ENCODE measurements at places on chromosomes 3 and 15.

GRCh38 chr15:80154336-80154735 lies 1.5 kb downstream of the FAH start:
- DNase-seq: no peak

DNA sequence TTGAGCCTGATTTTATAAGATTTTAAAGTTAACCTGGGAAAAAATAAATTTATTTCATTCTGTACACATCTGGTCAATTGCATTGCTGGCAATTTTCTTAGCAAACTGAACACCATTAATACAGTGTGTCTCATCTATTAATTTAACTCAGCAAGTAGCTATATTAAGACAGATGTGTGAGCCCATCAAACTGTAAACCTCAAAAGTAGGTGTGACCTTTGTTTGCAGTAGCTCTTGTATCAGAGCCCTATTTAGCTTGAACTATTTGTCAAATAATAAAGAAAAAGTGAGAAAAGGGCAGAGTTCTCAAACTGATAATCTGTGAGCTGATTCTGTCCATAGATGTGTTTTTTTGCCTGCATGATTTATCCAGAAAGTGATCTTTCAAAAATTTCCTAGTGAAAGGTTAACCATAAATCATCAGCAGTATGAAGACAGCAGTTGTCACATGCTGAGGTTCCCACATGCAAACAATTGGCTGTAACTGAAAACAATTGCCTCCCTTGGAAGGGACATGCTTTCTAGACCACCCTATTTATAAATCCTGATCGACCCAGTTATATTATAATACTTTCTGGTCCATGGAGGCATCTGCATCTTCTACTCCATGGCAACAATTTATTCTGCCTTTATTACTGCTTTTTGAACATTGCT lies 646.5 kb downstream of the NSUN3 start:
- no peak for DNase-seq

DNA sequence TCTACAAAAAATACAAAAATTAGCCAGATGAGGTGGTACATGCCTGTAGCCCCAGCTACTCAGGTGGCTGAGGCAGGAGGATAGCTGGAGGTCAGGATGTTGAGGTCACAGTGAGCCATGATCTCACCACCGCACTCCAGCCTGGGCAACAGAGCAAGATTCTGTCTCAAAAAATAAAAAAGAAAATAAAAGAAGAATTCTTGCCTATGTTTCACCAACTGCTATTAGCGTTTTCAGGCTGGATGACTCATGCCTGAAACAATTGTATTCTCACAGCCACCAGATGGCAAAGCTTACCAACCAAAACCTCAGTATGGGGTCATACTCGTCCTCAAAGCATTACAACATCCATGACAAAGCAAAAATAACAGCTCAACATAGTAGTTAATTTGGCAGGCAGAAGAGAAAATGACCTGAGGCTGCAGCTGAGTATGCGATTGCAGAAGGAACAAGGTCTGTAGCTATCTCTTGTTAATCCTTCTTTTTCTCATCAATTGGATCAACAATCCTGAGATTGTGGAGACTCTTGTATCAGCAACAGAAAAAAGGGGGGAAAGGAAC lies 52.2 kb downstream of the TP53BP1 start:
- DNase-seq: peak; percentile 47

DNA sequence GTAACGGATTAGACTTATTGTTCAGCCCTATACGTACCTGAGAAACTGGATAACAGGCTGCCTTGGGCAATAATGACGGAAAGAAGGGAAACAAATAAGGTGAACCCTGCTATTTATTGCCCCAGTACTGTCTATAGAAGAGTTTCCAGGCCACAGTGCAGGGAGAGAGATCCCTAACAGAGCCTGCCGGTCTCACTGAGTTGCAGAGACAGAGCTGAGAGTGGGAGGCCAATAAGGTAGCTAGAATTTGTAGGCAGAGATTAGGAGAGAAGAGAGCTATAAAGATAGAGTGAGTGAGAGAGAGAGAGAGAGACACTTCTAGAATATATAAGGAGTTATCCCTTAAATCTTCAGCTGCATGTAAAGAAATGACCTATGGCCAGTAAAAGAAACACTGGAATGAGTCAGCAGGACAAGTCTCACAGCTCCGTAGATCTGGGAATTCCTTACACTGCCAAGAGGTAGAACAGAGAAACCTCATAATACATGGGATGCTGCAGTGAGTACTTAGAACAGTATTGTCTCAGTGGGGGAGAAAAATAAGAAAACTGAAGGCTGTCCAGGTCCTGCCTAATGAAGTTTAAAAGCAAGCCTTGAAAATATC lies 51.8 kb downstream of the ST3GAL6 start:
- DNase-seq: no peak

DNA sequence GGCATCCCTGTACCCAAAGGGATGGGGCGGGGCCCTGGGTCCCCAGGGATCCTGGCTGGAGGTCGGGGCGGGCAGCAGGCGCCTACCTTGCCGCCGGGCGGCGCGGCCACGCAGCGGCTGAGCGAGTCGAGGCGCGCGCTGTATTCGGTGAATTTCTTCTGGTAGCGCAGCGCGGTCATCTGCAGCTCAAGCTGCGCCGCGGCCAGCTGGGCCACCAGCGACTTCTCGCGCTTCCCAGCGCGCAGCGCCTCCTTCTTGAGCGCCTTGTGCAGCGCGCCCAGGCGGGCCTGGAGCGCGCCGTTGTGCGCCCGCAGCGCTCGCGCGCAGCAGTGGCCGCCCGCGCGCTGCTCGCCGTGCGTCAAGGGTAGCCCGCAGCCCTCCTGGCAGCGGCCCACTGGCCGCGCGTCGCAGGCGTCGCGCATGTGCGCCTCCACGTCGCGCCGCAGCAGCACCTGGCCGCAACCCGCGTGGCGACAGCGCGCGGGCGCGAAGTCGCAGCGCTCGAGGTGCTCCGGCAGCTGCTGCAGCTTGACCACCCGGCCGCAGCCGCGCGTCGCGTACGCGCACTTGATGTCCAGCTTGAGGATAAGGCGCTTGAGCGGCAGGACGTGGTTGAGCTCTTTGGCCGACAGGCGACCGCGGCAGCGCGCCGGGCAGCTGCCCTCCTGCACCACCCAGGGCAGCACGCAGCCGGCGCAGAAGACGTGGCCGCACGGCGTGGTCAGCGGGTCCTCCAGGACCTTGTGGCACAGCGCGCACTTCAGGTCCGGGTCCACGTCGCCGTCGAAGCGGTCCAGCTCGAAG lies 522 bp downstream of the PDZRN3 start:
- no peak for DNase-seq

DNA sequence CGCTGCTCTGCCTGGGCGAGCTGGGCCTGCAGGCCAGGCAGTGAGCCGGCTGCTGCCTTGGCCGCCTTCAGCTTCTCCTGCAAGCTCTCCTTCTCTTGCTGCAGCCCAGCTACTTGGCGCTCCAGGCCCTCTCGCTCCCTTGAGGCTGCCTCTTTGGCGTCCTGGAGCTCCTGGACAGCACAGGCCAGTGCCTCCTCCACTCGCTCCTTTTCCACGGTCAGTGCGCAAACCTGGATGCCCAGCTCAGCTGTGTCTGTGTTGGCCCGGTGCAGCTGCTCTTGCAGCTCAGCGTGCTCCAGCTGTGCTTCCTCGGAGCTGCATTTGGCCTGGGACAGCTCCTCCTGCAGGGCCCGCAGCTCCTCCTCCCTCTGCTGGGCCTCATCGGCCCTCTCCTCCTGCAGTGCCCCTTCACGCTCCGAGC lies 23.1 kb downstream of the CXCR6 start:
- DNase-seq: no peak

- DNase-seq: no peak
These were observed 728.9 kb upstream of the DPPA4 start for GRCh38 chr3:110066206-110066605.

GRCh38 chr3:51340013-51340829 lies 44.9 kb upstream of the MANF start:
- no peak for DNase-seq

GRCh38 chr3:152209060-152209459 lies 59.7 kb upstream of the MBNL1 start:
- no peak for DNase-seq

- DNase-seq: no peak
These were observed 40.3 kb downstream of the CCR4 start for GRCh38 chr3:32991781-32992180.

GRCh38 chr3:80087767-80088166 lies 320.0 kb upstream of the ROBO1 start:
- no peak for DNase-seq

DNA sequence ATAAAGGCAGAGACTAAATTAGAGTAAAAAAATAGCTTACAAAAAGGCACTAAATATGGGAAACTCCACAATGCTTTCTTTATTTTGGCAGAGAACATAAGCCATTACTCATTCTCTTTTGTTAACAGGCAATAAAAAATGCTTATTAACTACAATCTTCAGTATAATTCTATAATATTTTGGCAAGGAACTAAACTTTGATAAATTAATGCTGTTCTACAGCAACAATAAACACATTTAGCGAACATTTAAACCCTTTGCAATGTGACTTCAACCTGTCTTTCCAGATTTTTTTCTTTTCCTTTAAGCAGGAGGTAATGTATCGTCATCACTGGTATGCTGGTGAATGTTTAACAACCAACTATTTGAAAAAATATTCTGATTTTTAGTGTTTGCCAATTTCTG lies 42.2 kb upstream of the POU1F1 start:
- DNase-seq: no peak

- no peak for DNase-seq
These were observed 165.2 kb downstream of the ISL2 start for GRCh38 chr15:76501726-76502125.

DNA sequence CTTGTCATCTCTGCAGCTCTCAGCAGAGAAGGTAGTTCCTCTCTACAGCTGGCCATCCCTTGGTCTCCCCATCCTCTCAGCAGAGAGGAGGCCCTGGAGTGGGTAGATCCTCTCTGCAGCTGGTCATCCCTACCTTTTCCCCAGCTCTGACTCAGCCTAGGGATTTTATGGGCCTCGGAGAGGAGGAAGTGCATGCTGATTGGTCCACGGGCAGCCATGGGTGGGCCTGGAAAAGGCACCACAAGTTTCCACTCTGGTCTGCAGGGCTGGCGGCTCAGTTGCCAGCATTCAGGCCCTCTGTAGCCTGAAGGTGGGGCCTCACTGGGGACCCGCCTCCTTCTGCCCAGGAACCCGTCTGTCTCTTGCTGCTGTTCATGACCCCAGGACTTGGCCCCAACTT lies 36.9 kb downstream of the NR1D2 start:
- DNase-seq: no peak

DNA sequence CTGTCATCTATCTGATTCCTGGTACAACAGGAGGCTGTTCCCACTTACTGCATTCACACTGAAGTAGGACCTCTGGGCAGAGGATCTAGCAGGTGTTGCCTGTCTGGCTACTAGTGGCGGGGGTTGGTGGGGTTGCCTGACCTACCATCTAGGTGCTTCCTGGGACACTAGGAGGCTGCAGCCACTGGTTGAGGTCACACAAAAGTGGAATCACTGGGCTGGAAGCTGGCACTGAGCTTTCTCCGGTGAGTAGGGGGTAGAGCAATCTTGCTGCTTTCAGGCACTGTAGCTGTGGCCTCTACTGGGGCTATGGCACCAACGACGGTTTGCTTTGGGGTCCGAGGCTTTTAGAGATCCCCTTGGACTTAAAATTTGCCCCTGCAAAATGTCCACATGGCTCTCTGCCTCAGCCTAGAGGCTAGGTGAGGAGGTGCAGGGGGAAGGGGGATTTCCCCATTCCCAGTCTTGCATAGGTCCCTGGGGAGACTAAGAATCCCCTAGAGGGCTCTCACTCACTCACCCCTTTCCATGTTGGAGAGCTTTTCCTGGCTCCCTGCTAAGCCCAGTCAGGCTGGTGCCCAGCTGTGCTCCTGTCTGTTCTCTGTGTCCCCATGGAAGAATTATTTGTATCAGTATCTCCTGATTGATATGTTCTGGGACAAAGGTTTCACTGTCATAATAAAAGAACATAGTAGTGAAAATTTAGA lies 397.7 kb upstream of the EPHA6 start:
- no peak for DNase-seq

DNA sequence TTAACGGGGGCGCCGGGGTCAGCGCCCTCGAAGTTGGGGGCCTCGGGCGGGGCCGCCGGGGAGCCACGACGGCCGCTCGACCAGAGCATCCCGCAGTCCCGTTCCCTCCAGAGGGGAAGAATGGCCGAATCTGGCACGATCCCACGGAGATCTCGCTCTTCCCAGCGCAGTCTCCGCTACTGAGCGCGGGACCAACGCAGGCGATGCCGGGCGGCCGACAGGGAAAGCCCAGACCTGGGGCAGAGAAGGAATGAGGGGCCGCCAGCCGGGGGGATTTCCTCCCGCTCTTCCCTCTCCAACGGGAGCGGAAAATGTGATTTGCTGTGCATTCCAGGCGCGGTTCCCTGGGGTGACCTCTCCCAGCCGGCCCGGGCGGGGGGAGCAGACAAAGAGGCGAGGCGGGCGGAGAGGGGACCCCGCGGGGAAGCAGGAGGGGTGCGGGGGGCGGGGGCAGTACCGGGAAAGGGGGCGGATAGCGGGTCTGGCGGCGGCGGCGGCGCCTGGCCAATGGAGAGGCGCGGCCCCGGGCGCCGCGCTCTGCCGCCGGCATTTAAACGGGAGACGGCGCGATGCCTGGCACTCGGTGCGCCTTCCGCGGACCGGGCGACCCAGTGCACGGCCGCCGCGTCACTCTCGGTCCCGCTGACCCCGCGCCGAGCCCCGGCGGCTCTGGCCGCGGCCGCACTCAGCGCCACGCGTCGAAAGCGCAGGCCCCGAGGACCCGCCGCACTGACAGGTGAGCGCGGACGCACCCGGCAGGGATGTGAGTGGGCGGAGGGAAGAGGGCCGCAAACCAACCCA lies at the start of gene GREM1:
Gene GREM1, plus strand, starts transcription at position 579 of the 801 bp plus-strand sequence. CDS start 12,687 bp downstream, outside the sequence.
- DNase-seq: peak; percentile 65

DNA sequence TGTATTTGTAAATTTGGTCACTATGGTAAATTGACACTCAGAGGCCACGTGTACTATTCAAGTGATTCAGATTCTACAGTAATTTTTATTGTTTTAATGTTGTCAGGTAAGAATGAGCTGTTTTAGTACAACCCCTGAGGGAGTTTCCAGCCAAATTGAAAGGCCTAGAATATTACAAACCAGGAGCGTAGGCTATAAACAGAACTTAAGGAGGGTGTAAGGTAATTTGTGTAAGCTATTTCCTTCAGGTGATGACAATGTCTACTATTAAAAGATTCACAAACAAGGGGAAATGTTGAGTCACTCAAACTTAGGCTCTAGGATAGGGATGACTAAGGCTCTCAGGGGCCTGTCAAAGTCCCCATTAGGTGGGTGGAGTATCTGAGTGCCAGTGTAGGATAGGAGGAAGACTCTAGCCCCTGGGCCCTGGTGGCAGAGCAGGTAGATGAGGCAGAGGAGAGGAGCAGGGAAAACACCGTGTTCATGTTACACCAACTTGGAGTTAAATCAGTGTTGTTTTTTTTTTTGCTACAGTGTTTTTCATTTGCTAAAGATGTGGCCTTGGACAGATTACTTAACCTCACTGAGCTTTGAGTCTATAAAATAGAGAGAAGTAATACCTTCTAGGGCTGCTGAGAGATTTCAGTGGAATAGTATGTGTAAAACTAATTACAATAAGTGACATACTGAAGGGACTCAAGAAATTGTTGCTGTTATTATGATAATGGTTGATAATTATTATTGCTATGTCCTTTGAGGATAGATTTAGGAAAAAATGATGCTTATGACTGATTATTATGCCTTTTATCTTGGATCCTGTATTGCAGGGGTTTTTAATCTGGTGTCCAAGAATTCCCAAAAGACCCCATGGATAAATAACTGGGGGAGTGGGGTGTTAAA lies 10.3 kb downstream of the TM4SF1 start:
- DNase-seq: peak; percentile 34

GRCh38 chr15:43220991-43221403 lies at the start of gene EPB42:
Gene EPB42, minus strand, starts transcription at chr15:43221018. Its CDS starts 193 bp downstream, at chr15:43220825.
- DNase-seq: no peak

GRCh38 chr3:188824566-188824965 lies 347.2 kb upstream of the TPRG1 start:
- DNase-seq: no peak
